HS-5 (cell line): ENCODE measurements at places on chromosomes 16 and 17.

DNA sequence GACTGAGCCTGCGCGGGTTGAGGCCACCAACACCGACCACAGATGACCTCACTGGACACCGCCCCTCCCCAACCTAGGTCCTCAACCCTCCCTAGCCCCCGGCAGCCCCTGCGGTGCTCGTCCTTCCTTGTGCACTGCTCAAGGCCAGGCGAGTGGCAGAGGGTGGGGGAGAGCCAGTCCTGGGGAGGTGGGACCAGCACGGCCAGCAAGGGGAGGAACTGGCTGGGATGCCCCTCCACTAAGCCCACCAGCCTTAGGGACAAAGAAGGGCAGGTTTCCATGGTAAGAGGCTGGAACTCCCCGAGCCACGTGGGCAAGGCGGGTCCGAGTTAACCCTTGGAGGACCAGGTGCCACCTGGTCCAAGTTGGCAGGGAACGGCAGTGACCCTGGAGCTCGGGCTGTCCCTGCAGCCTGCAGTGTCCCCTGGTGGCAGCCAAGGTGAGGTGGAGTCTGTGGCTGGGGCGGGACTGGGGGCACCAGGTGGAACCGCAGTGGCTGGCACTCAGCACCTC is 9.2 kb downstream of the FSCN2 start:
- DNase-seq: no peak

- no peak for DNase-seq
Measured at GRCh38 chr16:15592324-15592723, 50.6 kb downstream of the MARF1 start.

GRCh38 chr17:29585080-29585751 is 4.2 kb downstream of the GIT1 start:
- no peak for DNase-seq

- no peak for DNase-seq
Measured at GRCh38 chr17:57603978-57604377, 141.1 kb downstream of the CCDC182 start.

DNA sequence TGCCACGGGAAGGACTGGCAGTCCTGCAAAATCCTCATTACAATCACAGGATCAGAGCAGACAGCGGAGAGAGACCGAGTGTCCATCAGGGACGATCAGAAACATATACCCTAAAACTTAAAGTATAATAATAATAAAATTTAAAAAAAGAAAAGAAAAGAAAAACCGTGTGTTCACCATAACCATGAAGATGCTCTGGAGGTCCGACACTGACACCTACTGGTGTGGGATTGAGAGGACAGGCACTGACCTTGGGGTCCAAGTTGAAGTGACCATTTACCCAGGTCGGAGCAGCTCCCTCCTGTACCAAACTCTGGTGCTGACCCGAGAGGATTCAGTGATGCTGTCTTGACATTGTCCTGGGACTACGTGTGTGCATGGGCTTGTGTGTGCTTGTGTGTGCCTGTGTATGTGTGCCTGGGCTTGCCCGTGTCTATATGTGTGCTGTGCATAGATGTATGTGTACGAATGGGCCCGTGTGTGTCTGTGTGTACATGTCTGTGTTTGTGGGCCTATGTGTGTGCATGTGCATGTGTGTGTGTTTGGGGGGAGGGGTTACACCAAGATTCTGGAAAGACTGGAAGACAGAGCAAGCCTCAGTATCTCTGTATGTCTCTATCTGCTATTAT is 10.0 kb upstream of the CD300LD start:
- no peak for DNase-seq

DNA sequence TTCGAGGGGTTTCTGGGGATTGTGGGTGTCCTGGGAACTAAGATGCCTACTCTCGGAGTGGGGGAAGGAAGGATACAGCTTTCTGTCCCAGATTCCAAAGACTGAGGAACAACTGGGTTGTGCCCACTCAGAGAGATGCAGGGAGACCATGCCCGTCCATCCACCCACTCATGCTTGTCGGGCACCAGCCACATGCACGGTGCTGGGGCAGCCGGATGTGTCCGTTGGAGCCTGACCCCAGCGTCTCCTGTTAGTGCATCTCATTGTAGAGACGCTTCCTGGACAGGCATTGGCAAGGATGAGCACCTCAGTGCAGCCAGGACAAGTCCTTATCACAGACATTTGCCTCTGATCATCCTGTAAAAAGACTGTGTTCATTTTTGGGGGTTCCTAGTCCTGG is 58.1 kb downstream of the METRNL start:
- no peak for DNase-seq

- DNase-seq: no peak
Measured at GRCh38 chr17:21200590-21201297, 13.2 kb downstream of the TMEM11 start.

GRCh38 chr16:4272114-4272956 is 488 bp downstream of the TFAP4 start:
- no peak for DNase-seq

DNA sequence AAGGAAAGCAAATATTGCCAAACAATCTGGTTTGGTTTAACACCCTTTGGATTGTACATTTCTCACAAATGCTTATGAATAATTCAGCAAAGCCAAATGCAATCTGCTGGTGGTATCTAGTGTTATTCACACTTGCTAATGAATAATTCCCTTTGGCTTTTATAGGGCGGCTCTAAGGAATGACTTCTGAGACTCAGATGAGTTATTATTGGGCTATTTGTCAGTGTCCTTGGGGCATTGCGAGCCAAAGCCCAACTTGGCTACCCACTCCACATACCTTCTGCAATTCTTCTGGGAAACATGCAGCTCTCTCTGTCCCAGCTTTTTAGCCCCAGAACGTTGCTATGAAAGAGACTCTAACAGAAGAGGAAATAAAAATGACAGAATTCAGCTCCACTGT is 41.1 kb downstream of the FTO start:
- no peak for DNase-seq

DNA sequence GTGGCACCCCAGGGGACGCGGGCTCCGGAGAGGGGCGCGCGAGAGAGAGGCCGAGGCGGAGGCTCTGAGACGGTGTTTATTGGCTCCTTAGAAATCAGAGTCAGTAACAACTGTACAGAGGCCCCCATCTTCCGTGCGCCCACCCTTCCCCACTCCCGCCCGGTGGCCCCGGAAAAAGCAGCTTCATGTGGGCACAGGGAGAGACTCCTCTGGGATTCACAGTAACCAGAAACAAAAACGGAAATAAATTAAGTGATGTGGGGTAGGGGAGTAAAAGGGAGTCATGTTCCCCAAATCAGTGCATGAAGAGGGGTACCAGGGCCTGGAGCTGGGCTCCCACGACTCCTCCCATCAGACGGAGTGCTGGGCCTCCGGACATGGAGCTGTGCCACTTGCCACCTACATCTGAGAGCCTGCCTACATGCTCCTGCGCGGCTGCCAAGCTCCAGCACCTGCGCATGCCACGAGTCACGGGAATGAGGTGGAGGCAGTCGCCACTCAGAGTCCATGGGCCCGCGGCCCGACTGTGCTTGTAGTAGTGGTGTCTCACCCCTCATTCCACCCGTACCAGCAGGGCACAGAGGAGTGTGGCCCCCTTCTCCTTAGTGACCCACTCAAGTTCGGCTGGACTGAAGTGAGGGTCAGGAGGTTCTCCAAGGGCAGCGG is 543 bp upstream of the GPS2 start:
- DNase-seq: no peak

DNA sequence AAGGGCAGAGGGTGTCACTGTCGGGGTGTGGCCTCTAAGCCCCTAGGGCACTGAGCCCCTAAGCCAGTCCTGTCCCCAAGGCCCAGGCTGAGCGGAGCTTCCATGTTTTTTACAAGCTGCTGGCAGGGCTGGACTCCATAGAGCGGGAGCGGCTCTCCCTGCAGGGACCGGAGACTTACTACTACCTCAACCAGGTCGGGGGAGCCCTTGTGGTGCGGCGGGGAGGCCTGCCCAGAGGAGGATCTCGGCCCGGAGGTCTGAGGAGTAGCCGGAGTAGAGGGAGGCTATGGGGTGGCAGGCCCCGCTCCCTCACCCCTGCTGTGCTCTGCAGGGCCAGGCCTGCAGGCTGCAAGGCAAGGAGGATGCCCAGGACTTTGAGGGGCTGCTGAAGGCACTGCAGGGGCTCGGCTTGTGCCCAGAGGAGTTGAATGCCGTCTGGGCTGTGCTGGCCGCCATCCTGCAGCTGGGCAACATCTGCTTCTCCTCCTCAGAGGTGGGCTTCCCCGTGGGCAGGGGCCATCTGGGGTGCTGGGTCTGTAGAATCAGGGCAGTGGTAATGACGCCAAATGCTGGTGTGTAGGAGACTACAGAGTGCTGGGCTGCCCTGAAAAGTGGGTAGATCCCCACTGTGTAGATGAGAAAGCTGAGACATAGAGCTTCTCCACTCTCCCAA is 4.9 kb downstream of the MYO15B start:
- no peak for DNase-seq

DNA sequence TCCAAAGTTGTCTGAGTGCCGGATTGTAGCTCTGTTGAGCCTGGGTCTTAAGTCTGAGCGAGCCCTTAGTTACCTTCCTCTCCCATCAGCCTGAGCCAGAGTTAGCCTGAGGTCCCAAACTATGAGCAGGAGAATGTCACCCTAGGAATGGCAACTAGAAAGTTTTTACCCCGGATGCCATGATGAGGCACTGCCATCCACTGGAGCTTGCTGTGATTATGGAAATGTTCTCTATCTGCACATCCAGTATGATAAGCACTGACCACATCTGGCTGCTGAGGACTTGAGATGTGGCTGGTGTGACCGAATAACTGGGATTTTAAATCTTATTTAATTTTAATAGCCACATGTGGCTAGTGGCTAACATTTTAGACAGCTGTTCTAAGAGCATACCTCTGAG is 550.0 kb downstream of the CDH13 start:
- no peak for DNase-seq

GRCh38 chr16:13324851-13325250 is 423.5 kb downstream of the SHISA9 start:
- DNase-seq: no peak

DNA sequence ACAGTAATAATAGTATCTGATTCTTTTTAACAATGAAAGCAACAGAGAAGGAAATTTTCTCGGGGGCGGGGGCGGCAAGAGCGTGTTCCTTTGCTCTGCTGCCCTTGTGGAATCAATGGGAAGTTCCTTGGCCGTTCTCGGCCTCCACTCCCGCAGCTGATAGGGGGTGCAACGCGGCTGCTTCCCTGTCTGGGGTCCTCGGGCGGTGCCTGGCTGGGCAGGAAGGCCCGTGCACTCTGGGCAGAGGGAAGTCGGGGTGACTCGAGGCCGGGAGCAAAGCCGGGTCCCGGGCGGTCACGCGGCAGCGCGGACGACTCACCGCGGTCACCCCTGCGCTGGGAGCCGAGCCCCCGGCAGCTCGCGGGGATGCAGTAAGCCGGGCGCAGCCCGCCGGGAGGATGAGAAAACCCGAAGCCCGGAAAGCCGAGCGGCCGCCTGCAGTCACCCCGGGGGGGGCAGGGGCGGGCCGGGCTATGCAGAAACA is 2.5 kb downstream of the TUBB3 start:
- no peak for DNase-seq

DNA sequence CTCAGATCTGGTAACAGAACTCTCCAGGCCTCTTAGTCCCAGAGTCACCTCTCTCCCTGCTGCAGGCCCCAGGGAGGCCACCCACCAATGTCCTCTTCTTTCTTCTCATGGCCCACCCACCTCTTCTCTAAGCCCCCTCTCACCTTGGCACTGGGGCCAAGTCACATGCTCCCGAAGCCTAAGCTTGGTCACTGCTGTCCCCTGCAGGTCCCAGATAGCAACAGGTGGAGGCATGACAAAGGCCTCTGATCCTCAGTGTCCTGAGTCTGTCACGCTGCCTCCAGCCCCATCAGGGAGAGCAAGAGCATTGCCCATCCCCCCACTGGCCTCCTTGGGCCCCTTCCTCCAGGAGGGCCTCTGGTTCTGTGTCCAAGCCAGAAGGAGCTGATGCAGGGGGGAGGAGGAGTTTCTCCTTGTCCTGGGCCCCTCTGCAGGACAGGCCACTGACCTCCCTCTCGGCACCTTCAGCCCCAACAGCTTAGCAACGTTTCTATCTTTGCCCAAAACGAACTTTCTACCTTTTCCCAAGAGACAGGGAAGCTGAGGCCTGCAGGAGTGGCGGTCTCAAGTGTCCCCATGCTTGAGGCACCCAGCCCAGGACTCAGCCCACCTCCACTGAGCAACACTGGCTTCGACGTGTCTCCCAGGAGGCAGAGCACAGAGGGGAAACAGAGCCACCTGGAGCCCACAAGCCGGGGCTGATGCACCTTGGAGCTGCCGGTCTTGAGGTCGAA is 8.6 kb downstream of the P2RX1 start:
- DNase-seq: no peak
